ENCODE measurements at places on chromosomes 3 and 15.

DNA sequence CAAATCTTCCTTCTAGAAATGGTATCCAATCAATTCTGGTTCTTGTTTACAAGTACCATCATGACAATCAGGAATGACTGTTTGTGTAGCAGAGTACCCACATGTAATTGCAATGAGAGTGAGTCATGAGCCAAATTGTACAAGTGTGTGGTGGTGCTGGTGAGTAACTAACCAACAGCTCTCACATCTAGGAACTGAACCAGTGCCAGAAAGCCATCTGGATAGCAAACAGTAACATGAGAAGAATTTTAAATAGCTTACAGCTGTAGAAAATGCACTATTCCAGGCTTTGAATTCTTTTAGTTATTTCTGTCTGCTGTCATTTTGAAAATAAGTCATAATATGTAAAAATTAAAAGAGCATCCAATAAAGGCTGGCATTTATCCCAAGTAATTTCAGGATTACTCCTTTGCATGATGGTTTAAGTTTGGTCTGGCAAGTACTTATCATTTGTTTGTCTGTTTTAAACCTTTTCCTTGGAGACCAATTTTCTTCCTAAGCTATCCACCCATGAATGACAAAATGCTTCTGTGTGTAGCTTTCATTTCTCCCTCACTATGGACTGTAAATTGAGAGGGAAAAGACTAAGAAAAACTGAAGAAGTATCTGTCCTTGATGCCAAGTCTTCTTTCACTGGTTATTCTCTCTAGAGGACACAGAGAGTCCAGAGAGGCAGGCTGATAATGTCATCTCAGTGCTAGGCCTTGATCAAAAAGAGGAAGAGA is 60.0 kb downstream of the PIK3CB start:
- peak; percentile 62 for DNase-seq

- no peak for DNase-seq
Observed at GRCh38 chr3:58416191-58416590, 17.4 kb downstream of the PDHB start.

GRCh38 chr15:90114451-90114901 is 12.2 kb upstream of the IDH2 start:
- no peak for DNase-seq

GRCh38 chr3:117656391-117656790 is 946.8 kb downstream of the TUSC7 start:
- DNase-seq = no peak

GRCh38 chr3:47782446-47783308 is 984 bp upstream of the SMARCC1 start:
- DNase-seq = no peak

DNA sequence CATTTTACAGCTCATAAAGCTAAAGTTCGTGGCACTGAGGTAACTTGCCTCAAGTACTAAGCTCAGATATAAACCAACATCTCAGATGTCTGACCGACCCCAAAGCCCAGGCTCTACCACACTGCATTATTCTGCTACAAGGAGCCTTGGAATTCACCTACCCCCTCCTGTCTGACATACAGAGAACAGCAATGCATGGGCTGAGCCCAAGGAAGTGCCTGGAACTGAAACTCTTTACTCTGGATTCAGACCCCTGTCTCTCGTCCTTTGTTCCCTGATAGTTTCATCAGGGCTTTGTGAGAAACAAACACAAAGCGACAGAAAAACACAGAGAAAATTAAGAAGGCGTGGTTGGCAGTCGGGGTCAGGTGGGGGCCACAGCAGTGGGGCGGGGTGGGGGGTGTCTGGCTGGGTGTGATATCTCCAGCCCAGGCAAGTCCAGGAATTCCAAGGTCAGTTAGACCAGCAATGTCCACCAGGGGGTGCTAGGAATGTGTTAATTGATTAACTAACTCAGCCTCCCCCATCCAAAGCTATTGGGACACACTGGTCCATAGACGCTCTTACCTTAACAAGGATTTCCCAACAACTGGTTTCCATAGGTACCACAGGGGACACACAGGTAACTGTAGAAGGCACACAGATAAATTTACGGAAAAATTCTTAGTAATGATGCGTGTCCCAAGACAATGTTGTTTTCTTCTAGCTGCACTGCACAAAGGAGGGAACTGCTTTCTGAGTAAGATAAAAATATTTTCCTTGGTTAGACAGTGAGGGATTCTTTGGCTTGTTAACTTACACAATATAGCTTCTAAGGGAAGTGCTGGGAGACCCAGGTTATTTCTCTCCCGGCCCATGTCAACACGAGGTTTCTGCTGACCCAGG is 18.8 kb upstream of the SSUH2 start:
- peak; percentile 48 for DNase-seq

- DNase-seq = no peak
Observed at GRCh38 chr3:160811237-160811548, 55.2 kb downstream of the PPM1L start.

DNA sequence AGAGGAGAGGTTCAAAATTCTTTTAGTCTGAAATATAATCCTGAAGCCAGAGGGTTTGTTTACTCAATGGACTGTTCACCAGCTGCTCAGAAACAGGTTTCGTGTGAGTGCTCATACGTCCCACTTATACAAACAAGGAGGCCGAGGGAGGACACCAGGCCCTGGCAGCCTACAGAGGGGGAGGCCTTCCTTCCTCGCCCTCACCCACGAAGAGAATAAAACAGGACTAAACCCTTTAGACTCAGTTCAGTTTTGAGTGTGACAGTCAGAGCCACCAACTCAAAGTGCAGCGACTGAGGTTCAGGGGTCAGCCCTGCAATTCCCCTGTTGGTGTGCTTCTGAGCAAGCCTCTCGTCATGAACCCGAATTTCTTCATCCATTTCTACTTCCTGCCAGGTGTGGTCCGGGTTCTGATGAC is 17.3 kb downstream of the FAM174B start:
- no peak for DNase-seq

- no peak for DNase-seq
Observed at GRCh38 chr3:101675709-101676215, 1.2 kb downstream of the ZBTB11 start.

GRCh38 chr15:60661080-60661645 is 182.2 kb upstream of the ICE2 start:
- no peak for DNase-seq
